Kidney (tissue), 22 donors: ENCODE measurements at places on chromosomes 2 and 18. TPM values are rescaled to one million over a fixed set of nuclear protein-coding genes. Genes with fewer than 3 reads are reported as not detected.

The HTR2B gene
- 3.0 TPM for total RNA-seq

The DAW1 gene
- total RNA-seq: 1.7 TPM

The RIOK3 gene
- 64.9 TPM for total RNA-seq

The RAX gene
- not detected for total RNA-seq

The PDE1A gene
- 70.5 TPM for total RNA-seq

The UGT1A3 gene
- 0.57 TPM for total RNA-seq

The PGAP1 gene
- total RNA-seq: 10.1 TPM

The FRZB gene
- 12.9 TPM for total RNA-seq

The PRKAG3 gene
- total RNA-seq: not detected

The ARHGAP15 gene
- 23.1 TPM for total RNA-seq

The UBXN2A gene
- total RNA-seq: 11.9 TPM

The WDCP gene
- total RNA-seq: 11.7 TPM

The HNMT gene
- total RNA-seq: 61.6 TPM

The REG1B gene
- total RNA-seq: 11.0 TPM

The CNNM3 gene
- total RNA-seq: 26.1 TPM

The PSMD1 gene
- total RNA-seq: 75.6 TPM

The TUBA4B gene
- 0.98 TPM for total RNA-seq

The FBLN7 gene
- total RNA-seq: 4.6 TPM

The TRIP12 gene
- 225 TPM for total RNA-seq

The TGFA gene
- 30.8 TPM for total RNA-seq

The CARF gene
- total RNA-seq: 12.6 TPM

The SRD5A2 gene
- total RNA-seq: 0.22 TPM

The MATN3 gene
- total RNA-seq: 5.0 TPM

The APCDD1 gene
- total RNA-seq: 22.9 TPM

The CLEC4F gene
- 0.72 TPM for total RNA-seq

The ERFE gene
- total RNA-seq: 61.4 TPM

The RPRM gene
- total RNA-seq: 0.16 TPM

The CLK1 gene
- total RNA-seq: 108 TPM

The ATP6V1B1 gene
- total RNA-seq: 37.9 TPM

The IL36G gene
- not detected for total RNA-seq

The ZNF396 gene
- total RNA-seq: 6.5 TPM

The C2orf72 gene
- 0.88 TPM for total RNA-seq

The UGT1A6 gene
- 43.7 TPM for total RNA-seq

The PHOSPHO2 gene
- 7.5 TPM for total RNA-seq

The STARD6 gene
- total RNA-seq: 0.19 TPM

The SNTG2 gene
- total RNA-seq: 2.2 TPM

The MSGN1 gene
- not detected for total RNA-seq

The ADRA2B gene
- 1.4 TPM for total RNA-seq

The GPR55 gene
- 0.69 TPM for total RNA-seq

The DNAJC27 gene
- total RNA-seq: 11.4 TPM

The PCARE gene
- total RNA-seq: not detected

The TMEM150A gene
- total RNA-seq: 23.1 TPM

The TMEM200C gene
- 0.31 TPM for total RNA-seq

The ZFP36L2 gene
- 247 TPM for total RNA-seq

The ALPP gene
- not detected for total RNA-seq

The AOX1 gene
- 38.6 TPM for total RNA-seq

The CTLA4 gene
- 2.0 TPM for total RNA-seq

The CFAP65 gene
- total RNA-seq: 2.0 TPM

The ANKRD36C gene
- 26.2 TPM for total RNA-seq

The IL36RN gene
- total RNA-seq: not detected

The NOSTRIN gene
- 50.2 TPM for total RNA-seq

The ELP2 gene
- total RNA-seq: 74.0 TPM

The GAL3ST2 gene
- total RNA-seq: 0.19 TPM

The SYT4 gene
- total RNA-seq: not detected

The TUBA3D gene
- not detected for total RNA-seq
